ENCODE measurements at places on chromosomes 16 and 17. TPM values are rescaled to one million over a fixed set of nuclear protein-coding genes. Genes with fewer than 3 reads are reported as not detected.

CFAP97D1 gene
- 0.02 TPM for polyA plus RNA-seq

YWHAE gene
- polyA plus RNA-seq, result 812 TPM

MYO18A gene
- polyA plus RNA-seq, result 6.0 TPM

C1QTNF1 gene
- polyA plus RNA-seq, result 11.6 TPM

TBX21 gene
- not detected for polyA plus RNA-seq

Data from SK-N-SH (cell line).